ENCODE measurements at places on chromosomes 3 and 15.
A peak's percentile ranks its signal among the peaks of the same experiment; 100 is the strongest.

GRCh38 chr3:105891101-105891500 is 22.3 kb upstream of the CBLB start:
- no peak for DNase-seq

DNA sequence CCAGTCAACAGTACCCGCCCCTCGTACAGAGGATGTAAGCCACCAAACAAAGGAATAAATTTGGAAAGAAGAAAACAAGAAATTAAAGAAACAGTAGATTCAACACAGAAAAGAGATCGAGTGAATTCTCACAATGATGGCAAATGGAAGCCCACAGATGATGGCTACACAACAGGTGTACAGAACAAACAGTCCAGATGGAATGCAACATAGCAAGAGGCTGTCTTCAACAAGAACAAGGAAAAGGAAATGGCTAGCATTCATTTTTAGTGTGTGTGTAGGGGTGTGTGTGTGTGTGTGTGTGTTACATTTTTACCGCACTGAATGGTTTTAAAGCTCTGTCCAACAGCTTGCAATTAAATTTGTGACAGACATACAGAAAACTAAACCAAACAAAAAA is 12.9 kb downstream of the NEDD4 start:
- no peak for DNase-seq

DNA sequence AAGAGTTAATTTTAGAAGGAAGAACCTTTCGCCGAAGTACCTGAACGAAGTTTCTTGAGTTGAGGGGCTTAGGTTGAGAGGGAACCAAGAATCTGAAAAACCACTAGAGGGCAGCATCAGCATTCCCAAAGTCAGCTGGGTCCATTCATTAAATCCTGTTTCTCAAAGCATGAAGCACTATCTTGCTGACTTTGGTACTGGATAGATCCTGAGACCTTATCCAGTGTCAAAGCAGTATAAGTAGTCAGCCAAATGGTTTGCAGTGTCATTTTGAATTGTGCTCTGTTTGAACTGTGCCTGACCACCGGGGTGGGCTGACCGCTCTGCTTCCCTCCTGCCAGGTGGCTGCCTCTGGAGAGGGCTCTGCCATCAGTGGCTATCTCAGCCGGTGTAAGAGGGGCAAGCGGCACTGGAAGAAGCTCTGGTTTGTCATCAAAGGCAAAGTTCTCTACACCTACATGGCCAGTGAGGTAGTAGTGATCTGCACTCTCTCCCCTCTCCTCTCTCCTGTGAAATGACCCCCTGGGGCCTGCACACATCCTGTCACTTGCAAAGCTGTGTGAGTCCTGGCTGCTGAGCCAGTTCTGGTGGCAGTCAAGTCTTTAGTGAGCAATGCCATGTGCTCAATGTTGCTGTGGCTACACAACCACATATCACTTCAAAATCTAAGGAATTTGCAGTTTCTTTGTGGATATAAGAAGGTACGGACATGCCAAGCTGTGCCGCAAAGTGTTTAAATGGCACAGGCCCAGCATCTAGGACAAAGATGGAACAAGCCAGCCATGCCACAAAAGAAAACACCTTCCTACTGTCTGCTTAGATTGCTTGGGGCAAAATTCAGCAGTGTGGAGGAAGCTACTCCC is 21.4 kb upstream of the NR2C2 start:
- peak; percentile 71 for DNase-seq

DNA sequence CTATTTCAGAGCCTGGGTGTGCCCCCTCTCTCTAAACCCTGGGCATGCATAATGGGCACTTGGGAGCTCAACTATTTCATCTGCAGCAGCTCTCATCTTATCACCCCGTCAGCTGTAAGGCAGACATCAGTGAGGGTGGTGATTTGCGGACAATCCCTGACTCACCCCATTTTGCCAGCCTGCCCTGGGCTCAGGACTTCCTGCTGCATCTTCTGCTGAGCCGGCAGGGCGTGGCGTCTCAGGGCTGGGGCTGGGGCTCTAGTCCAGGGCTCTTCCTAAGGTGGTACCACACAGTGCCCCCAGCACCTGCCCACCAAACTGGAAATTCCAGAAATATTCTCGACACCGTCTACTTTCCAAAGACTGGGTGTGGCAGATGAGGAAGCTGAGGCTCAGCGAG is 925 bp upstream of the PSTPIP1 start:
- DNase-seq: peak; percentile 33

GRCh38 chr15:63408524-63408923 is 26.9 kb upstream of the CA12 start:
- no peak for DNase-seq

DNA sequence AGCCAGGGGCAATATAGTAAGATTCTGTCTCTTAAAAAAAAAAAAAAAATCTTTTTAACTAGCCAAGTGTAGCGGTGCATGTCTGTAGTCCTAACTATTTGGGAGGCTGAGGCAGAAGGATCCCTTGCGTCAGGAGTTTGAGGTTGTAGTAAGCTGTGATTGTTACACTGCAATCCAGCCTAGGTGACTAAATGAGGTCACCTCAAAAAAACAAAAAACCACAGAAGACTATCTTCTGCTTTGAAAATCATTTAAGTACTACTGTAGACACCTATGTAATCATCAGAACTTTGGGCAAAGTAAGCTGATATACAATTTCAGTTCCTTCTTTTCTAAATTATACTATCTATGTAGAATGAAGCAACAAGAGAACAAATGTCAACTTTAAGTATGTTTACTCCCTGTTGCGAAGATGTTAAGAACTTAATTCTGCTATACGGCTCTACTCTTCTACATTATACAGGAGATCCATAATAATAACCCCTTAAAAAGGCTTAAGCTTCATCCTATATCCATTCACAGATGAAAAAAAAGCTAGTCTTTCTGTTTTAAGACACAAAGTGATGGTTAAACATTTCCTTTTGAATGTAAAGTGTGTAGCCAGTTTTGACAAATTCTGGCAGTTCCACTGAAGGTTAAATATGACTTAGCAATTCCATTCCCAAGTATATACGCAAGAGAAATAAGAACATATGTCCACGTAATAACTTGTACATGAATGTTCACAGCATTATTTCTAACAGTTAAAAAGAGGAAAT is 15.2 kb downstream of the DAZL start:
- no peak for DNase-seq

Data from small intestine (tissue), 16 donors.